ENCODE measurements at places on chromosomes 7 and 10. TPM values are rescaled to one million over a fixed set of nuclear protein-coding genes. Genes with fewer than 3 reads are reported as not detected.

GRCh38 chr10:16509996-16510395 is 11.7 kb downstream of the C1QL3 start:
- no peak for DNase-seq

DNA sequence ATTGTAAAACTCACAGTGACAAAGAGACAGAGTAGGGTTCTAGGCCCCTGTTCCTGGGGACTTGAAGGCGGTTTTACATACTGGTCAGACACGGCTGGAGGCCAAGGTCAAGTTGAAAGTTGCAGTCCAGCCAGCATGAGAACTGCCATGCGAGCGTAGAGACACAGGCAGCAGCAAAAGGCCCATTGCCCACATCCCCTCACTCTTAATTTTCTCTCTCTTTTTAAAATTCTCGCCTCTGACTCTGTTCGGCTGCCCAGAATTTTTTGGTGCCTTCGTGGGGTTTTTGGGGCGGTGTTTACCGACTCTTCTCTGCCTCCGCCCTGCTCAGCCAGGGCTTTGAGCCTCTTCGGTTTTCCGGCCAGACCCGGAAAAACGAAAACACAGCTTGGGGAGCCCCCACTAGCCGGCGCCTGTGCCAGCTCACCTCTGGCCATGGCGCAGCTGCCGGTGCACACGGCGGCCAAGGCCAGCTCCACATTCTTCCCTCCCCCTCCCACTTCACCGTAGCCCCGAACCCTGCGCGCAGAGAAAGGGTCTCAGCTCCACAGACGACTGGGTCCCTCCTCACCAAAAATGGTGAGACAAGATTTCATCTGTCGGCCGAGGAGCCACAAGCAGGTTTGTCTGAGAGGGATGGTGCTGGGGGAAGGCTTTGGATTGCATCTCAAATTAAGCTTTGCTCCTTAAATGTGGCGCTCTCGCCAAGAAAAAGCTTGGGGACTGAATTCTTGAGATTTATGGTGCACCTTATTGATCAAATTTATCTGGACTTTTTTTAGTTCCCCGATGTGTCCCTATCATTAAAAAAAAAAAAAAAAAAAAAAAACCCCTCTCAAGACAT is 2.3 kb upstream of the HOXA13 start:
- no peak for DNase-seq

DNA sequence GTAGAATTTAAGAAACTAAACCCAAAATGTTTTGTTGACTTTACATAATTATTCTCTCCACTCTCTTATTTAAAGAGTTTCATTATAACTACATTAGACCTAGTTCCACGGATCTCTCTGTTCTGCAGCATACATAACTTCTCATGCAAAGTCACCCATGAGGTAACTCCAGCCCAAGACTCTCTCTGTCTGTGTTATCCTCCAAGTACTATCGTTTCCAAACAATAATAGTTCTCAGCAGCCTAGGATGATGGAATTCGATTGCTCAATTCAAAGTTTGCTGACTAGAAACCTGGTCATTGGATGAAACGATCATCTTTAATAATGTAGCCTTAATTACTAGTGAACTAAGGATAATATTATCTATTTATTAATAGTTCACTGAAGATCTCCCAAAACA is 203.1 kb upstream of the PTN start:
- DNase-seq: no peak

SLF2 gene
- 19.6 TPM for total RNA-seq

ZNF425 gene
- total RNA-seq: 7.1 TPM

KIF11 gene
- total RNA-seq: 2.8 TPM

FOXK1 gene
- total RNA-seq: 51.8 TPM

GRB10 gene
- 81.9 TPM for total RNA-seq
